ENCODE measurements at places on chromosomes 12 and 14. TPM values are rescaled to one million over a fixed set of nuclear protein-coding genes. Genes with fewer than 3 reads are reported as not detected.

GRCh38 chr12:45075587-45076282, 24.8 kb upstream of the DBX2 start:
- no peak overlapping the region for H3K27ac ChIP-seq
- no peak for DNase-seq
- H3K4me1 ChIP-seq: no peaks in the 10 kb centered on the region
- no peaks in the 10 kb centered on the region for H3K36me3 ChIP-seq
- no peaks in the 10 kb centered on the region for H3K27me3 ChIP-seq
- no peak overlapping the region for H3K4me3 ChIP-seq

GRCh38 chr14:23076785-23077408, 18.0 kb downstream of the ACIN1 start:
- DNase-seq: no peak
- H3K4me3 ChIP-seq: no peak overlapping the region
- no peaks in the 10 kb centered on the region for H3K27me3 ChIP-seq
- no peak overlapping the region for H3K27ac ChIP-seq

Gene AKAP5
- total RNA-seq: 1.7 TPM

DNA sequence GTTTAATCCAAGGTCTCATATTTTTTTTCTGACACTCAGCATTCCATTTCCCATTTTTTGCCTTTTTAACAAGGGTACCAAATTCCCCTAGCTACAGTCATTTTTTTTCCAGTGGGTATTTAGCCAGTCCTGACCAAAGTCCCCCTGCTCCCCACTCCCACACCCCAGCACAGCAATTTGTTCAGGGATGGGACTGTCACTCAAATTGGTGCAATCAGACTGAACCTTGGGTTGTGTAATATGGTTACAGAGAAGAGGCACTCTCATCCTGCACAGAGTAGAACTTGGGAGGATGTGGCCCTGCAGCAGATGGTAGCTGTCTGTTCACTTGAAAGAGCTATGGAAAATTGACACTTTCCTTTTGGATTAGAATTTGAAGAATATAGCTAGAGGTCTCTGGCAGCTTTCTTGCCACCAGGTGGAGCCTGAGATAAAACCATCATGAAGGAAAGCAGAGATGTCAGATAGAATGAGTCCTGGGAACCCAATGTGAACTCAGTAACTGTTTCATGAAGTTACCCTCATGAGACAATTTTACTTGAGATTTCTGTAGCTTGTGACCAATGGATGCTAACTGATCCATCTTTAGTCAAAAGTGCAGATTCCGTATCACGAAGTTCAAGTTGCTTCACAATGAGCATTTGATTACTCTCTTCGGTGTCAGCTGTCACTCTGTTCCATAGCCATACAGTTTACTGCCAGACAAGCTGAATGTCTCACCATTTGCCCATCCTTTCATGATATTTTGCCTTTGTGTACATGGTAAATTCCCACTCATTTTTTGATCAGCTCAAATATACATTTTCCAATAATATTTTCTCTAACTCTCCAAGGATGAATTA, 394.0 kb upstream of the SYT1 start:
- H3K4me1 ChIP-seq: no peaks in the 10 kb centered on the region
- DNase-seq: no peak
- H3K27ac ChIP-seq: no peak overlapping the region
- no peaks in the 10 kb centered on the region for H3K36me3 ChIP-seq

Gene ASIC1
- 4.8 TPM for total RNA-seq

Gene TAS2R8
- total RNA-seq: not detected

- H3K27ac ChIP-seq: no peak overlapping the region
- no peak overlapping the region for H3K4me3 ChIP-seq
- H3K27me3 ChIP-seq: peaks cover 6% of the 10 kb centered on the region
- H3K36me3 ChIP-seq: no peaks in the 10 kb centered on the region
- no peak for DNase-seq
- H3K4me1 ChIP-seq: no peaks in the 10 kb centered on the region
Observed at GRCh38 chr12:5481645-5482044, 49.7 kb downstream of the NTF3 start.

Gene PPTC7
- 21.0 TPM for total RNA-seq

DNA sequence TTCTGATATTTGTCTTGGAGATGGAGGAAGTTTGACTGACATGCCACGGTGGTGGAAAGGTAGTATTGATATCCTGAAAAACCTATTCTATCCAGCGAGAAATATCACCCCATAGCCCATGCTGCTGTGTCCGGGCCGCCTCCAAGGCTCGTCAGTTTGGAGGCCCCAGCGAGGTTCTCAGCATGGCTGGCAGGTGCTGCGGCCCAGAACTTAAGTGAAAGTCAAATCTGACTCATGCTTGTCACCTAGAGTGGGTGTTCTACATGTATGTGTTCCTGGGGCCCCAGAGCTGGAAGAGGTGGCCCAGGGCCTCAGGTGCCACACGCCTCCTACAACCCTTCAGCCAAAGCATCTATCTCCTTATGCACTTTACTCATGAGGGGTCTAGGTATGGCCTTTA, 92.9 kb downstream of the GCH1 start:
- no peaks in the 10 kb centered on the region for H3K27me3 ChIP-seq
- no peak overlapping the region for H3K4me3 ChIP-seq
- no peak overlapping the region for H3K27ac ChIP-seq
- no peaks in the 10 kb centered on the region for H3K36me3 ChIP-seq
- peaks cover 6% of the 10 kb centered on the region for H3K4me1 ChIP-seq

DNA sequence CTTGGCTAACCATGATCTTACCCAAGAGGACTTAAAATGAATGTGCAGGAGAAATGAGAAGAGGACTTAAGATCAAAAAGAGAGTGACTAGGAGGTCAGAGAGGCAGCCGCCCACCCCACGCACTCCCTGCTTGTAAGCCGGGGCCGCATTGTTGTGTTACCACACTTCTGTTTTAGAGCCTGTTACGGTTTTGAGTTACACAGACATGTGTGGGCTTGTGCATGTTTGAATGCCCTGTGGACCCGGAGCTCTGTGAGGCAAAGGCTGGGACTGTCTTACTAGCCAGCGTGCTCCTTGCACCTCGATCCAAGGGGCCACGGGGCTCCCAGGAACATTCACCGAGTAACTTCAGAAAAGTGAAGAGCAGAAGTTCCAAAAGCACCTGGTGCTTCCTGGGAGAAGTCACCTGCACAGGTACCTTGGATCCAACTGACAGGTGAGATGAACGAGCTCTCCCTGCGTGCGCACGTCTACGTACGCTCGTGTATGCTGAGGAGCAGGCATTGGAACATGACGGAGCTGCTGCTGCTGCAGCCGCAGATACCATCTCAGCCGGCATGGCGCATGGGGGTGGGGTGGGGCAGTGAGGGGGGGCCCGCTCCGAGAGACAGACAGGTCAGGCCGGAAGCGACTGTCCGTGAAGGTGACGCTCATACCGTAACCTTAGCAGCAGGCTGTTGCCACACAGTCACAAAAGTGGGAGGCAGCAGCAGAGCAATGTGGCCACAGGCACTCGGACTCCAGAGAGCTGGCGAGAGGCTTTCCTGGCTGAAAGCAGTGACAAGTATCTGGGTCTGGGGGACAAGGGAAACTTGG, 23.7 kb downstream of the SFSWAP start:
- no peak overlapping the region for H3K4me3 ChIP-seq
- H3K27me3 ChIP-seq: no peaks in the 10 kb centered on the region
- H3K4me1 ChIP-seq: no peaks in the 10 kb centered on the region
- no peak overlapping the region for H3K27ac ChIP-seq

DNA sequence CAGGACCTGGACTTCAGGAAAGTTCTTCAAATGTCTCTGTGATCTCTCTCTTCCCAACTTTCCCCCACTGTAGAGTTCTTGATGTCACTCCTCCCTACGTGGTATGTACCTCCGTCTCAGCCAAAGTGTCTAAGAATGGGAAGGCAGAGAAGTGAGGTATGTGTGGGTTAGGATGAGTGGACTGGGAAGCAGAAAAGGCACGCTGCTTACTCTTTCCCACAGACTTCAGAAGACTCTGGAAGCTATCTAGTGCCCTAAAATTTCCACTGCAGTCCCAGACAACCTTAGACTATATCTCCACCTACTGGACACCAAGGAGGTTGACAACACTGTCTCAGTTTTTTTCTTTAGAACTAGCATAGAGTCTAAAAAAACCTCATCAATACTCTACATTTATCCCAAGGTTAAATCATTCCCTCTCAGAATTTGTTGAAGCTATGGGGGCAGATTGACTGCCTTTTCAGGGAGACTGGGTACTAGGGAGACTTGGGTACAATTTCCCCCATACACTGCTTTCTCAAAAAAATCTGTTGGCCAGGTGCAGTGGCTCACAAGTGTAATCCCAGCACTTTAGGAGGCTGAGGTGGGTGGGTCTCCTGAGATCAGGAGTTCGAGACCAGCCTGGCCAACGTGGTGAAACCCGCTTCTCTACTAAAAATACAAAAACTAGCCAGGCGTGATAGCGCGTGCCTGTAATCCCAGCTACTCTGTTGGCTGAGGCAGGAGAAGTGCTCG, 20.6 kb upstream of the ITGA5 start:
- H3K27ac ChIP-seq: peak overlapping the region; percentile 100
- no peak overlapping the region for H3K4me3 ChIP-seq
- DNase-seq: no peak
- H3K27me3 ChIP-seq: no peaks in the 10 kb centered on the region

GRCh38 chr14:48250575-48250974, 575.2 kb upstream of the MDGA2 start:
- no peaks in the 10 kb centered on the region for H3K27me3 ChIP-seq
- DNase-seq: no peak
- no peak overlapping the region for H3K27ac ChIP-seq
- H3K4me1 ChIP-seq: no peaks in the 10 kb centered on the region
- H3K36me3 ChIP-seq: no peaks in the 10 kb centered on the region
- no peak overlapping the region for H3K4me3 ChIP-seq

Gene ARPC3
- 165 TPM for total RNA-seq

DNA sequence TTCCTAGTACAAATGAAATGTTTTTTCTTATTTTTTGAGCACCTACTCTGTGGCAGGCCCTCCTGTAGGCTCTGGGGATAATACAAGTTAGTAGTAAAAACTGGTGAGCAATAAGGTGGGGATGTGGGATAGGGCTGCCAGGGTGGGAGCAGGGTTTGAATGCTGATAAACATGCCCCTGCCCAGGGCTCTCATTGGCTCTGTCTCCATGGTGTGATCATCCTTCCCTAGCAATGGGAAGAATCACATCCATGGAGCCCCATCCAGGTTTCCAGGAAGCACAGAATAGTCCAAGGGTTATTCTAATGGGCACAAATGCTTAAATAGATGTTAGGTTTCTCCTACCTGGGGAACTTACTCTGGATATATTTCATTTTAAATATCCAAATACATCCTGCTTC, 45.5 kb downstream of the GIT2 start:
- H3K36me3 ChIP-seq: peaks cover 9% of the 10 kb centered on the region
- H3K27me3 ChIP-seq: no peaks in the 10 kb centered on the region
- H3K4me1 ChIP-seq: peaks cover 53% of the 10 kb centered on the region
- H3K27ac ChIP-seq: peak overlapping the region; percentile 69

DNA sequence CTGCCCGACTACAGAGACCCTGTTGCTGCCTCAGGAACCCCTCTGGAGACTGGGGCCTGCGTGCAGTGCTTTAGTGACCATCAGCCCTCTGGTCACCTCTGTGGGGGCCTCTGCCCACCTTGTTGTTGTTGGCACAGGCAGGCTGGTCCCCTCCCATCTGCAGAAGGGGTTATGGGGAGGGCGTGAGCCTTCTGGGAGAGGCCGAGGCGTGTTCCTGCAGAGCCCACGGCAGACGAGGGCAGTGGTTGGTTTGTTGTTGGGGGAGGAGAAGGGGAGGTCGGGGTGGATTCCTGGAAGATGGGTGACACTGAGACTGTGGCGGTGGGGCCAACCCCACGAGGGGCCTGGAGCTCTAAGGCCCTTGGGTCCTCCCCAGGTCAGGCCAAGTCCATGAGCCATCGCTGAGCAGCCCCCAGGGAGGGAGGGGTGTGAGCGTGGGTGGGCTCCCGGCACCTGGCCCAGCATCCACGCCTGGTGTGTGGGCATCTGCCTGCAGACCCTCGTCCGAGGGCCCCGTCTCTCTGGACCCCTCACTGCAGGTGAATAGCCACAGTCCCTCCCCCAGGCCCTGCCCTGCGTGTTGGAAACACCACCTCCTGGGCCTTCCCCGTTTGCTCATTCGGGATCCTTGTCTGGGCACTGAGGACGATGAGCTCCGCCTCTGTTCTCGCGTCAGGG, 23.6 kb downstream of the FBRSL1 start:
- DNase-seq: no peak
- H3K27me3 ChIP-seq: no peaks in the 10 kb centered on the region
- no peaks in the 10 kb centered on the region for H3K4me1 ChIP-seq
- H3K27ac ChIP-seq: no peak overlapping the region

GRCh38 chr14:88937706-88938105, 113.3 kb downstream of the TTC8 start:
- H3K4me1 ChIP-seq: no peaks in the 10 kb centered on the region
- DNase-seq: no peak
- no peak overlapping the region for H3K4me3 ChIP-seq

Gene TSPAN19
- total RNA-seq: not detected

- no peaks in the 10 kb centered on the region for H3K4me1 ChIP-seq
- no peaks in the 10 kb centered on the region for H3K36me3 ChIP-seq
- no peaks in the 10 kb centered on the region for H3K27me3 ChIP-seq
- H3K27ac ChIP-seq: no peak overlapping the region
Observed at GRCh38 chr14:91774140-91775096, 42.5 kb upstream of the CATSPERB start.

GRCh38 chr12:61043838-61044237, 1216.4 kb upstream of the USP15 start:
- H3K27me3 ChIP-seq: no peaks in the 10 kb centered on the region
- no peak overlapping the region for H3K27ac ChIP-seq
- H3K4me1 ChIP-seq: no peaks in the 10 kb centered on the region
- H3K4me3 ChIP-seq: no peak overlapping the region

- peaks cover 27% of the 10 kb centered on the region for H3K4me1 ChIP-seq
- no peaks in the 10 kb centered on the region for H3K36me3 ChIP-seq
- peak overlapping the region; percentile 46 for H3K27ac ChIP-seq
- no peak overlapping the region for H3K4me3 ChIP-seq
- DNase-seq: no peak
Observed at GRCh38 chr12:14849661-14850060, 6.3 kb upstream of the ART4 start.

Gene KCNC2
- under 0.01 TPM for total RNA-seq

- no peaks in the 10 kb centered on the region for H3K4me1 ChIP-seq
- DNase-seq: no peak
- H3K4me3 ChIP-seq: no peak overlapping the region
- H3K27me3 ChIP-seq: no peaks in the 10 kb centered on the region
Observed at GRCh38 chr14:72521045-72521444, 372.9 kb downstream of the DPF3 start.

DNA sequence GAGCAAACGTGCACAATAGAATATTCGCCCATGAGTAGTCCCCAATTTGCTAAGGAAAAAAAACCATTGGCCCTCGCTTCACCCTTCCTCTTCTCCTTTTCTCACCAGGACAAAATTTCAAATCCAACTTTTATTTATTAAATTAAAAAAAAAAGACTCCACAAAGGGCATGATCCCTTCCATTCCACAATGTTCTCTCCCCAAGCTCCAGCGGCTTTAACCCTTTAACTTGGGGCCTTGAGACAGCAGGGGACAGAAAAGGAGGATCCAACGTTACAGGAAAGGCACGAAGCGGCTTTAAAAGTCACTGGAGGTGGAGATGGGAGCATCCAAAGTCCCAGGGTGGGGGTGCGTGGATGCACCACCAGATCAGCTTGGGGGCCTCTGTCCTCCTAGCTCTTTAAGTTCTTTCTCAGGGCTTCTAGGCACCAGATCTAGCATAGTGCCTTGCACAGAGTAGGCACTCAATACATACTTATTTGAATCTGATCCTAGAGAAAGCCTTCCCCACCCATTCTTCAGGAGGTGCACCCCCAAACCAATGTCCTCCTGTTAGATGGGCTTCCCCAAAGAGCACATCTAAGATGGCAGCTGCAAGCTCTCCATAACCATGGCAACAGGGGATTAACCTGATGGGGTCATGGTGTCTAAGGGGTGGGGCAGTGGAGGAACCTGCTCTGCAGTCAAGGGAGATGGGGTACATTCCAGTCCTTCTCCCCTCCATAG, 5.2 kb upstream of the AAAS start:
- H3K4me3 ChIP-seq: no peak overlapping the region
- H3K4me1 ChIP-seq: no peaks in the 10 kb centered on the region
- DNase-seq: no peak
- no peaks in the 10 kb centered on the region for H3K36me3 ChIP-seq

Data from sigmoid colon (tissue), 7 donors.